Pulmonary artery endothelial cell (primary cell): ENCODE measurements at places on chromosomes 5 and 9. TPM values are rescaled to one million over a fixed set of nuclear protein-coding genes. Genes with fewer than 3 reads are reported as not detected.

KIF20A gene
- total RNA-seq: 47.2 and 125 TPM in 2 replicates

- DNase-seq: no peak
These were observed 69.7 kb downstream of the GPBP1 start for GRCh38 chr5:57243286-57244137.

- no peak for DNase-seq
These were observed 5.2 kb downstream of the IL13 start for GRCh38 chr5:132662925-132663770.

GRCh38 chr5:9156282-9156681, 389.6 kb downstream of the SEMA5A start:
- no peak for DNase-seq

SLC6A3 gene
- total RNA-seq: not detected in 2 replicates

DNA sequence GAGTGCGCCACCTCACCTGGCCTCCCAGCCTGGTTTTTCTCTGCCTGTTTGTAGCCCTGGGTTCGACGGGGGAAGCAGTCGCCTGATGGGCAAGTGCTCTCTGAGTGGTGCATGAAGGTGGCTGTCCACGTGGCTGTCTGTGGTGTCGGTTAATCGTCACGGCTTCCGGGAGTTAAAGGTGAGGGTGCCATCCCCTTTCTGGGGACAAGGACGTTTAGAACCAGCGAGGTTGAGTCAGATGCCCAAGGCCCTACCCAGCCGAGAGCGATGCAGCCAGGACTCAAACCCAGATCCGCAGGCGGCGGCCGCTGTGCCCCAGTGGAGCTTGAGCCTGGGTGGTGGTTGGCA, 47.7 kb downstream of the RXRA start:
- DNase-seq: no peak

GRCh38 chr5:3535414-3536211, 60.0 kb upstream of the IRX1 start:
- DNase-seq: no peak

GRCh38 chr5:106152569-106152968, 1518.2 kb downstream of the EFNA5 start:
- no peak for DNase-seq

PPP3R2 gene
- not detected in 2 replicates for total RNA-seq
